ENCODE measurements at places on chromosomes 12 and 14. TPM values are rescaled to one million over a fixed set of nuclear protein-coding genes. Genes with fewer than 3 reads are reported as not detected.

The RERGL gene
- not detected for total RNA-seq

The BEST3 gene
- not detected for total RNA-seq

The ACOT4 gene
- total RNA-seq: 5.0 TPM

The PLA2G1B gene
- not detected for total RNA-seq

The KLRD1 gene
- 65.4 TPM for total RNA-seq

The TSHR gene
- total RNA-seq: not detected

The SLC25A3 gene
- total RNA-seq: 674 TPM

DNA sequence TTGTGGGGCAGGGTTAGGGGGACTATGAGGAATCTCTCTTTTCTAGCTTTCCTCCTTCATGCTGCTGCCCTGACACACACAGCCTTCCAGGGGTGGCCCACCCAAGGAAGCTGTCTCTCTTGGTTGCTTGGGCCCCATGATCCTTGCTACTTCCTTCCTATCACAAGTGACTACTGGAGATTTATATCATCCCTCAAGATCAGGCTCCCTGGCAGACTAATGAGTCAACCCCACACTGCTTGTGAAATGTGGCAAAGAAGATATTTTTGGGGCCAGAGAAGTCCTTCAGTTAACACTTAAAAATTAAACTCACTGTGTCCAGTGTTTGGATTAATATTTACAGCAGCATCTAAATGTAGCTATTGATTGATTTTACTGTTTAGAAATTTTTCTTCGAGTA lies 1.5 kb downstream of the OR4E1 start:
- H3K27ac ChIP-seq: no peak overlapping the region
- H3K36me3 ChIP-seq: no peaks in the 10 kb centered on the region
- no peaks in the 10 kb centered on the region for H3K27me3 ChIP-seq

GRCh38 chr14:23704890-23705289 lies 68.7 kb downstream of the DHRS2 start:
- H3K4me1 ChIP-seq: no peaks in the 10 kb centered on the region
- H3K36me3 ChIP-seq: no peaks in the 10 kb centered on the region
- no peak overlapping the region for H3K27ac ChIP-seq
- no peak overlapping the region for H3K4me3 ChIP-seq

DNA sequence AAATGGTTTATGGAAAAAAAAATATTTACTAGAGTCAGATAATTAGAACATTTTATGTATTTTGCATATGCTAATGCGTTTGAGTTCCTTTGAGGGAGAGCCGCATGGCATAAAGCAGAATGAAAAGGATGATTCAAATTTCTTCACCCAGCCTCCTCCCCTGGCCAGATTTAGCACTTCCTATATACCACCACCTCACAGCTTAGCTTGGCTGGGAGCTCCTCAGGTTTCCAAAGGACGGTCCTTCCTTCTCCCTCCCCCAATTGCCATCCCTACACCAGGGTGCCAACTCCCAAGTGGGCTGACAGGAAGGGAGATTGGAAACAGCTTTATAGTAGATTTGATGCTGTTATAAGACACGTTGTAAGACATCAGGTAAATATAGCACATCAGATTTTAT lies 157.4 kb downstream of the RGS6 start:
- DNase-seq: no peak
- H3K36me3 ChIP-seq: no peaks in the 10 kb centered on the region
- no peaks in the 10 kb centered on the region for H3K4me1 ChIP-seq

- H3K4me3 ChIP-seq: no peak overlapping the region
- H3K36me3 ChIP-seq: no peaks in the 10 kb centered on the region
- H3K27ac ChIP-seq: no peak overlapping the region
- H3K27me3 ChIP-seq: no peaks in the 10 kb centered on the region
- DNase-seq: no peak
These were observed 49.4 kb downstream of the SLC16A7 start for GRCh38 chr12:59645242-59645641.

DNA sequence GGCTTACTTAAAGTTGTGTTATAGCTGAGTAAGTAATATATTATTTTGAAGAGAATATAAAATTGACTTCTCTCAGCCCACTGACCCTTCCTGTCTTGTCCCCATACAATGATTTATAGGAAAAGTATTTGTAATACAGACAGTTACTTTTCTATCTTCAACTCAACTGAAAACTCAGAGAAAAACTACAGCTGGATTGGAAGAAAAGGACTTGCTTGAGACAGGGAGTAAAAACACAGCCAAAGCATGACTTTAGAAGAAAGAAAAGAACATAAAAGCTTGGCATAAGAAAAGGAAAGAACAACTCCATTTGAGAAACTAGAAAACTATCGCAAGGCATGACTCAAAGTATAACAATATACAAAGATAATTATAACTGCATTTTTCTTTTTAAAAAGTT lies 57.5 kb downstream of the MSRB3 start:
- no peak for DNase-seq
- no peak overlapping the region for H3K4me3 ChIP-seq
- no peaks in the 10 kb centered on the region for H3K36me3 ChIP-seq
- no peak overlapping the region for H3K27ac ChIP-seq

DNA sequence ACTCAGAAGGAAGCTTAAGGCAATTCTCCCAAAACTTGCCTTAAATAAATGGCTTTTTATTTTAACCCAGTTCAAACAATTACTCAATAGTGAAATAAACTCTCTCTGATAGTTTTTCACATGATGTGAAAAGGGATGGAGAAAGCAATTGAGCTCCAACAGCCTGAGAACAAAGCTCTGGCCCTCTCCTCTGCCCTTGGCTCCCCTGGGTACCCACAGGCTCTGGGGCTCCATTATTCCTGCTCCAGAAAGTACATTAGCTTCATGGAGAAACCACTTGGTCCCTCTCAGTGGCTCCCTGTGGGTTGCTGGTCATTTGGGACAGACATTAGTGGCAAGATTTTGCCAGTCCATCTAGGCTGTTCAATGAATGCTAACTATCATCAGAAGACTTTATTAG lies 242.8 kb downstream of the ATP23 start:
- H3K36me3 ChIP-seq: no peaks in the 10 kb centered on the region
- no peaks in the 10 kb centered on the region for H3K4me1 ChIP-seq

- DNase-seq: peak; percentile 6
- no peak overlapping the region for H3K27ac ChIP-seq
- no peaks in the 10 kb centered on the region for H3K36me3 ChIP-seq
- no peak overlapping the region for H3K4me3 ChIP-seq
These were observed 14.7 kb upstream of the TEAD4 start for GRCh38 chr12:2944401-2945047.

DNA sequence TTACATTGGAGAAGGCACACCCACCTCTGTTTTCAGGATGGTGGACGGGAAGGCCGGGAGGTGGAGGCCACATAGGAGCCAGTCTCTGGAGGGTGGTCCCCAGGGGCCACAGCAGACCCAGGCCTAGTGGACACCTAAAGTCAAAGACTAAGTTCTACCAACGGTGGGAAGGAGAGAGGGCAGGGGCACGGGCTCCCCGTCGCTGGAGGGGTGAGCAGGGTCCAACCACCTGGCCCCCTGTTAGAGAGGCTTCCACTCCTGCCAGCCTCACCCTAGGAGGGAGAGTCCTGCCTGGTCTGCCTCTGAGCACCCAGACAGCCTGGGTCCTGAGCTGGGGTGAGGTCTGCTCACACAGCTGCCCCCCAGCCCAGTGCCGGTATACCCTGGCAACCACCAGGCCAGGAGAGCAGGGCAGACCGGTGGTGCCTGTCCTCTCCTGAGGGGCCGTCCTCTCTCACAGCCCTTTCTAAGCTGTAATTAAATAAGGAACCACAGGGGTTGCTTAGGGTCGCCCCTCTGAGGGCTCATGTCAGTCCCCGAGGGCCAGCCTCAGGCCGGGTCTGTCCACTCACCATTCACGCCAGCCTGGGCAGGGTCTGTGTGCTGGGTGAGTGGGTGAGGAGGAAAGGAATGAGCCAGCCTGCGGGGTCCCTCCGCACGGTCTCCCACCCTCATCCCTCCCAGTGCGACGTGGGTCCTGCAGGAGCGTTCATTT lies 2.3 kb downstream of the INF2 start:
- peaks cover 79% of the 10 kb centered on the region for H3K4me1 ChIP-seq
- no peak overlapping the region for H3K27ac ChIP-seq
- H3K4me3 ChIP-seq: no peak overlapping the region
- no peak for DNase-seq
- no peaks in the 10 kb centered on the region for H3K36me3 ChIP-seq
- H3K27me3 ChIP-seq: no peaks in the 10 kb centered on the region

- no peaks in the 10 kb centered on the region for H3K4me1 ChIP-seq
- no peak overlapping the region for H3K27ac ChIP-seq
- no peak overlapping the region for H3K4me3 ChIP-seq
- no peak for DNase-seq
- H3K27me3 ChIP-seq: no peaks in the 10 kb centered on the region
These were observed 8.0 kb downstream of the STXBP6 start for GRCh38 chr14:25041898-25042297.

DNA sequence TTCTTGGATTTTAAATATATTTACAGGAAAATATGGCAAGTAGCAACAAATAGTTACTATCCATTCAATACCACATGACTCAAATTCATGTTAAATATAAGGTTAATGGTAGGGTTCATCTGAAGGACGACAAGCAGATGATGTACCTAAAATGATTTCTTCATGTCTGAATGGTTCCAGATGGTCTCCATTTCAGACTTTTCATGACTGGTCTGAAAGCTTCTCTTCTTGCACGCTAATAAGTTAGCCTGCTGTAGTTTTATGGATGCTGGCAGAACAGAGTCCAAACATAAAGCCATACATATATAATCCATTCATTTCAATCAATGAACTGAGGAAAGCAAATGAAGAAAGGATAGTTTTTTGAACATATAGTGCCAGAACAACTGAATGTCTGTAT lies 257.0 kb upstream of the MGAT4C start:
- no peaks in the 10 kb centered on the region for H3K27me3 ChIP-seq
- no peaks in the 10 kb centered on the region for H3K4me1 ChIP-seq
- DNase-seq: no peak
- no peak overlapping the region for H3K4me3 ChIP-seq
- H3K36me3 ChIP-seq: no peaks in the 10 kb centered on the region
- no peak overlapping the region for H3K27ac ChIP-seq

DNA sequence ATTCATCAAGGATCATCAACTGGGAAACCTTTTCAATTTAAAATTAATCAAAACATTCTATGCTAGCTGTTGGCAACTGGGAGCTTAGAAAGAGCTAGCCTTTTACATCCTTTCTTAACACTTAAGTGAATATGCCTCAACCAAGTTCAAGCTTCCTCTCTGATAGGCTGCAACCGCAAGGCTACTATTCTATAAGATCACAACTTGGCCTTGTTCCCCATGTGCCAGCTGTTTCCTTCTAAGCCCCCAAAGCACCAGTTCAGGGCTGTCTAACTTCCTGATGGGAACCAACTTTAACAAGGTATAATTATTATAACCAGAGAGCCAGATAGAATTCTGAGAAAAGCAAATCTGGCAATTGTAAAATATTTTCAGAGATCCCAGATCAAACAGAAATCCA lies 37.0 kb downstream of the KCNC2 start:
- no peaks in the 10 kb centered on the region for H3K4me1 ChIP-seq
- DNase-seq: no peak
- H3K27me3 ChIP-seq: no peaks in the 10 kb centered on the region
- no peak overlapping the region for H3K4me3 ChIP-seq

- no peak for DNase-seq
- H3K4me3 ChIP-seq: no peak overlapping the region
- no peak overlapping the region for H3K27ac ChIP-seq
- peaks cover 8% of the 10 kb centered on the region for H3K27me3 ChIP-seq
These were observed 176.6 kb upstream of the CDKN3 start for GRCh38 chr14:54220071-54220703.

GRCh38 chr12:64696080-64696741 lies 63.0 kb downstream of the GNS start:
- peaks cover 74% of the 10 kb centered on the region for H3K4me1 ChIP-seq
- no peak for DNase-seq
- no peak overlapping the region for H3K27ac ChIP-seq
- no peak overlapping the region for H3K4me3 ChIP-seq
- H3K27me3 ChIP-seq: no peaks in the 10 kb centered on the region

All from CD8-positive, alpha-beta memory T cell (primary cell).